ENCODE measurements at places on chromosomes 13 and 19.

DNA sequence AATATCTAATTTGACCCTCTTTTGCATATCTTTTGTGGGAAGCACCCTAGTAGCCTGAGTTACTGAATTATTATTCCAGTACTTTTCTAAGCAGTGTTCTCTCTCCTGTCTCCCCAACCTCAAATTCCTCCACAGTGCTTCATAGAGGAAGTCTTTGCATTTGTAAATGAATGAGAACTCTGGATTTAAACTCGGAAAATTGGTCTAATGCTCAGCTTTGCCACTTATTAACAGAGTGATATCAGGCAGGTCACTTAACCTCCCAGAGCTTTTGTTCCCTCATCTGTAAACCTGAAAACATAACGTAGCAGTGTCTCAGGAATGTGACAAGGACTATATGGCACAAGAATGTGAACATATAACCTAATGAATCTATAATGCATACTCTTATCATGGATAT, 26.2 kb downstream of the FREM2 start:
- no peak for DNase-seq

DNA sequence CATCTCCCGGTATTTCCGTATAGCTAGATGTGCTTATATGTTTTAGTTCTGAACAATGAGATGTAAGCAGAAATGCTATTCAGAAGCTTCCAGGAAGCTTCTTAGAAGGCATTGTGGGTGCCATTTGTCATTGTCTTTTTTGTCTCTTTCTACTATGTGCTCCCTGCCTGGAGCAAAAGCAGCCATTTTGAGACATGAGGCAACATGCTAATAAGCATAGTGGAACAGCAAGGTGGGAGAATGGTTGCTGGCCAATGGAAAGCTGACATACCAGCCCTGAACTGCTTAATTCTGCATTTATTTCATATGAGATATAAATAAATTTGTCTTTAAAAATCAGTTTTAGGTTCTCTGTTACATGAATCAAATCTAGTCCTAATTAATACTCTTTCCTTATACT, 299.7 kb downstream of the LMO7 start:
- DNase-seq, result no peak

DNA sequence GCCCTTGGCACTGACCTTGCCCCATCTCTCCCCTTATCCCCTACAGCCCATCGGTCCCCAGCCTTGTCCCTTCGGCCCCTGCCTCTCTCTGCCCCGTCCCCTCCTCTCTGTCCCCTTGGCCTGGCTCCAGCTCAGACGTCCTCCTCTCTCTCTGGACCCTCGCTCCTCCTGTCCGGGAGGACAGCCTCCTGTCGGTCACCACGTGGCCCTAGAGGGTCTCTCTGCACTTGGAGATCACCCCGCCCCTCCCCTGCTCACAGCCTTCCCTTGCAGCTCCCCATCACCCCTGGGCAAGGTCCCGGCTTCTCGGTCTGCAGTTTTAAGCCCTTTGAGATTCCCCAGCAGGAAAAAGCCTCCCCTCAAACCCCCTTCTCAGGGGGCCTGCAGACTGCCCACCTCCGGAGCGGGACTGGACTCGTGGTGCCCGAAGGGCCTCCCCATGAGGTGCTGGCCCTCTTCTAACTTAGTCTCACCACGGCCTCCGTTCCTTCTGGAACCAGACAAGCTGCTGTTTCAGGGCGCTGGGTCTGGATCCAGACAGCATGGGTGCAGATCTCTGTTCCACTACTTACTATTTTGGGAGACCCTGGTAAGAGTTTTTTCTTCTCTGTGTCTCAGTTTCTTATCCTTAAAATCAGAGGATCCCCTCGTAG, 3.3 kb upstream of the KLK15 start:
- no peak for DNase-seq

DNA sequence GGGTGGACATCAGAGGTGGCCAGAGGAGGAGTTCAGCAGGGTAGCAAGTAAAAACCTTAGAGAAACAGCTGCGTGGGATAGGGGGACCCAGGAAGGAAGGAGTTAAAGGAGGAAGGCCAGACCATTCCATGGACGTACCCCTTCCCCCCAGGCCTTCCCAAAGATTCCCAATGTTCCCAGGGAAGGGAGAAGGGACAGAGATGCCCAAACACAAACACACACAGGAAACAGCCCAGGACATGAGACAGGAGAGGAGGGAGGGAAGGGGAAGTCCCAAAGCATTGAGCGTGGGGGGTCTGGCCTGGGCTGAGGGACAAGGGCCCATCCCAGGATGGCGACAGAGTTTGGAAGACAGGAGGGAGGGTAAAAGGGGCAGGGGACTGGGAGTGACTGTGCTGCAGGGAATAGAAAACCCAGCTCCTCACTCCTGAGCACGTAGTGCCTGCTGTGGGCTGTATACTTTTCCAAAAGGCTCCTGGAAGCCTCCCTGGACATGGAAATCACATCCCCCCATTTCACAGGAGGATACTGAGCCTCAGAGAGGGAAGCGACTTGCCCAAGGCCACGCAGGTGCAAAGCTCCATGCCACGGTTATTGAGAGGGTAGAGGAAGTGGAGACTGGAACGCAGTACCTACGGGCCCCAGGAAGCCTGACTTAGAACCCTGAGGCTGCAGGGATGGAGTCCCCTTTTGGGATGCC, 1.1 kb downstream of the SYDE1 start:
- peak; percentile 6 for DNase-seq

DNA sequence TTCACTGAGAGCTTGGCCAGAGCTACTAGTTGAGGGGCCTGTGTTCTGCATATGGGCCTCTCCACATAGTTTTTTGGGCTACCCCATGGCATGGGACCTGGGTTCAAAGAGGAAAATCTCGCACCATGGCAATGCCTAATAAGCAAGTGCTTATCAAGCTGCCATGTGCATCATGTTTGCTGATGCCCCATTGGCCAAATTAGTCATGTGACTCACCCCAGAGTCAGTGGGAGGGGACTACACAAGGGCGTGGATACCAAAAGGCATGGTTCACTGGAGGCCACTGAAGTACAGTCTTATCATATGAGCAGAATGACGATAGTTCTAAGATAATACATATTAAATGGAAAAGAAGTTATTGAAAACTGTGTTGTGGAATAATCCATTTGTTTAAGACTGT, 214.8 kb downstream of the LMO7 start:
- DNase-seq, result no peak

Measured in astrocyte of the spinal cord (primary cell).